Activated CD8-positive, alpha-beta memory T cell treated with anti-CD3 and anti-CD28 coated beads for 1 hour (primary cell): ENCODE measurements at places on chromosomes 2 and 18.

GRCh38 chr18:43961722-43962121, 684.4 kb upstream of the SYT4 start:
- DNase-seq = no peak

- DNase-seq = no peak
These were observed 49.7 kb upstream of the ABCA12 start for GRCh38 chr2:215188078-215188477.

DNA sequence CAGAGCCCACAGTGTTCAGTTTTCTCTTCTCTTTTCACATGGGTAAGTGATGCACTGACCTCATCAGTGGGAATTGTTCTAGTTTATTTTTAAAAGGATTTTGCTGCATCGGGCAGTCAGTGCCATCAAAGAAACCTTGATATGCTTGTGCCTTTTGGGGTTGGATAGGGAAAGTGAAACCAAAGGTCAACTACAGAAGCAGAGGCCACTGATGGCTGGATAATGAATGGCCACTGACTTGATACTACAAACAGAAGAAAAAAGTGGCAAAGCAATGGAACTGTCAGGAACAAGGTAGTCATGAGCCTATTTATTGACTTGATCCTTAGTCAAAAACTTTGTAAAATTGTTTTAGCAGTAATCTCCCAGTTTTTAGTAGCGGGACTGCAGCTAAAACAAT, 636.3 kb upstream of the ZEB2 start:
- no peak for DNase-seq

GRCh38 chr2:42068571-42069178, 20.9 kb downstream of the PKDCC start:
- DNase-seq = no peak

DNA sequence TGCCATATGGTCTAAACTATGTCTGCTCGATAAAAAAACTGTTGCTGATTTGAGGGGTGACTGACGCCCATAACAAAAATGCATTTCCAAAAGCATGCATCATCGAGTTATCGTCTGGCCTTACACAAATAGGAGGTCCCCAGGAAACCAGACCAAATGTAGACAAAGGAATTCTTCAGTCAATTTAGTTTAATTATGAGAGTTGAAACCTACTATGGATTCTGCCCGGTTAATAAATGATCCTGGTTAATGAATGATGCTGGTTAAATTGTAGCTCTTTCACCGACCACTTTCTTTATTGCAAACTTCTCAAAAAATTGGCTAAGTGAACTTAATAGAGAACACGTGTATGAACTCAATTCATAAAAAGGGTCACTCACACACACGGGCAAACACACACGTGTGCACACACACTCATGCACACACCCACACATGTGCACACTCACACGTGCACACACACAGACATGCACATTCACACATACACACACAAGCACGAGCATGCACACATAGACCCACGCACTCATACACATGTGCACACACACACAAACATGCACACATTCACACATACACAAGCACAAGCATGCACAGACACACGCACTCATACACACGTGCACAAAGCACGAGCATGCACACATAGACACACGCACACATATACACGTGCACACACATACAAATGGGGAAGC, 59.0 kb upstream of the SALL3 start:
- DNase-seq = no peak

- DNase-seq = no peak
These were observed 3.0 kb upstream of the CPS1 start for GRCh38 chr2:210553373-210553772.

- no peak for DNase-seq
These were observed 676 bp downstream of the SH3BP4 start for GRCh38 chr2:234952270-234953115.

- no peak for DNase-seq
These were observed 28.7 kb upstream of the CABLES1 start for GRCh38 chr18:23106575-23106974.

- no peak for DNase-seq
These were observed 107.2 kb upstream of the SPRED2 start for GRCh38 chr2:65539633-65540032.

DNA sequence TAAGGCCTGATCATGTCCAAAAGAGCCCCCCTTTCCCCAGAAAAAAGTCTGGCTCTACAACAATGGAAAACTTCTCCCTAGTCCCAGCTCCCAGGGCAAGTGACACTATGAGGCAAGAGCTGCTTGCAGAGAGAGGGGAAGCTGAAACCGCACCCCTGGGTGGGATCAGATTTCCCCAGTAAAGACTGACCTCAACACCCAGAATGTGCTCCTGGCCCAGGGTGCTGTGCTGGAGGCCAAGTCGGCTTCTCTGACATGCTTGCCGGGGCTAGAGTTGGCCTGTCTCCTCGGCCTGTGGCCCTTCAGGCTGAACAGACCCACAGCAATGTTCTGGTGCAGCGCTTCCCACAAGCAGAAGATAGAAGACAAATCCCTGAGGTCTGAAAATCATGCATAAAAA, 18.4 kb upstream of the ST8SIA3 start:
- DNase-seq = no peak

DNA sequence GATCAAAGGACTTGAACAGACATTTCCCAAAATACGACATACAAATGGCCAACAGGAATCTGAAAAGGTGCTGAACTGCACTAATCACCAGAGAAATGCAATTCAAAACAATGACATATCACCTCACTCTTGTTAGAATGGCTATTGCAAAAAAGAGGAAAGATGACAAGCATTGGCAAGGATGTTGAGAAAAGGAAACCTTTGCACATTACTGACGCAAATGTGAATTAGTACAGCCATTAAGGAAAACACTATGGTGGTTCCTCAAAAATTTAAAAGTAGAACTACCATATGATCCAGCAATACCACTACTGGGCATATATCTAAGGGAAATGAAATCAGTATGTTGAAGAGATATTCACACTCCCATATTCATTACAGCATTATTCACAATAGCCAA, 57.7 kb upstream of the ASPRV1 start:
- no peak for DNase-seq

DNA sequence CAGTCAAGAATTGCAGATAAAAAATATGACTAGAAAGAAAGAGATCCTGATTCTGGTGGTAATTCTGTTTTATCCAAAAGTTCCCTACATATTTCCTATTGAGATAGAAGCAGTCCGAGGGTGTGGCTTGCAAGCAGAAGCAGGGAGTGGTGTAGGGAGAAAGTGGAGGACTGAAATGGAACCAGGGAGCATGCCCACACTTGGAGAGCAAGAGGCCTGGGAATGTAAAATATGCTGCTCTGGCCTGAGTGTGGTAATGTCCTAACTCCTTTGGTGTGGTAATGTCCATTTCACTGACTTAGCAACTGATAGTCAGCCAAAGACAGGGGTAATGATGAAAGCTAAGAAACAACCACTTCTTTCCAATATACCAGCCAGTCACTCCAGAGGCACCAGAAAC, 30.1 kb upstream of the FMNL2 start:
- no peak for DNase-seq

DNA sequence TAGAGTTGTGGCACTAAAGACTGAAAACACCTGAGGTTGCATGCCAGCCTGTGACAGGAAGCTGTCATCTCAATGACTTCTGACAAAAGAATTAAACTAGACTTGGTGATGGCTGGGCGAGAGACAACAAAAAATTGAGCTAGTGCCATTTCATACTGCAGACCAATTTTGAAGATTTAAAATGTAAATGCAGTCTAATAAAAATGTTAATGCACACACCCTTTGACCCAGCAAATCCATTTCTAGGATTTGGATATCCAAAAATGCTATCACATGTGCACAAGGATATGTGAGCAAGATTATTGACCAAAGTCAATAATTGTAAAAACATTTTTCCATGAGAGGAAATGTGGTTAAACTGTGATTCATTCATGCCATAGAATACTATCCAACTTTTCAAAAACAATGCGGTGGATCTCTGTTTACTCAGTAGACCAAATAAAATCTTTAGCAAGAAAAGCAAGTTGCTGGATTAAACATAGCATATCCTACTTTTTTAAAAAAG, 5.6 kb downstream of the FBXO36 start:
- no peak for DNase-seq

GRCh38 chr18:61847164-61847791, 45.5 kb downstream of the RNF152 start:
- no peak for DNase-seq

- no peak for DNase-seq
These were observed 50.6 kb upstream of the STPG4 start for GRCh38 chr2:47205576-47206141.

DNA sequence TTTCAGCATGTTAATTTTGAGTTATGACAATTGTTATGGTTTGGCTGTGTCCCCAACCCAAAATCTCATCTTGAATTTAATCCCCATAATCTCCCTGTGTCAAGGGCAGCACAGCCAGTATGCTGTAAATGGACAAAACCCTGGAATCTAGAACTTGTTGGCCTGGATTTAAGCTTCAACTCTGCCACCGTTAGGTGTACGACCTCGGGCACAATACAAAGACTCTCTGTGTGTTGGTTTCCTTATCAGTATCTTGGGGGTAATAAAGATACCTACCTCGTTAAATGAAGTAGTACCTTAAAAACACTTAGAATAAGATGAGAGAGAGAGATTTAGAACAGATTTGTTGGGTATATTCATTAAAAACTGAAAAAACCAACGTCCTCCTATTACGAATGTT, 106.5 kb downstream of the CDH19 start:
- no peak for DNase-seq

GRCh38 chr2:20641123-20641985, 9.5 kb downstream of the HS1BP3 start:
- DNase-seq = no peak

DNA sequence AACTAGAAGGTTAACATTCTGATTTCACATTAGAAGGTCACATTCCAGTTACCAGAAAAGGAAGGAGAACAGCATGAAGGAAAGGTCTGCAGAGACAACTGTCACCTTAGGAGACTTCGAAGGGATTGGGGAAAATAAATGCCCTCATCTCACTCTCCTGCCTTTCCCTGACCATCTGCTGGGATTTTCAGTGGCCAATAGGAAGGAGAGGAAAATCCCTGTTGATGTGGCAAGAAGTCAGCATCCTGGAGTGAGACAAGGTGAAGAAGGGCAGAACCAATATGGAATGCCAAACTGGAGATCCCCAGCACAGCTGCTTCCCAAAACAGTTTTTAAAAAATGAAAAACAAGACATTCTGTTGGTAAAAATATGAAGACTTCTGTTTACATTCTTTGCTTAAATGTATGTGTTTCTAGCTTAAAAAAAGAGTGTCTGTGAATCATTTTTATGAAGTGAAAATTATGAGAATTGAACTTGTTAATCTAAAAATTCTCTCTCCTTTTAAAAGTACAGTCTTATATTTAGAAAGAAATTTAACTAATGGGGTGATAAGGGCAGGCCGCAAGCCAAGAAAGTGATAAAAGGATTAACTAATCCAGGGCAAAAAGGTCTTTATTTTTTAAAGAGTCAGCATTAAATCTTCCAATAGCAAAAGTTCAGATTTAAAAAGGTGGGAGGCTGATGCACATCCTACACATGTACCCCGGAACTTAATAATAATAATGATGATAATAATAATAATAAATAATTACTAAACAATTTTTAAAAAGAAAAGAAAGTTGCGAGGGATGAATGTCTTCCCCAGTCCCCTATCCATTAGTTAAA, 160.6 kb upstream of the DOK6 start:
- no peak for DNase-seq

- no peak for DNase-seq
These were observed 348.8 kb upstream of the GULP1 start for GRCh38 chr2:187942876-187943275.

DNA sequence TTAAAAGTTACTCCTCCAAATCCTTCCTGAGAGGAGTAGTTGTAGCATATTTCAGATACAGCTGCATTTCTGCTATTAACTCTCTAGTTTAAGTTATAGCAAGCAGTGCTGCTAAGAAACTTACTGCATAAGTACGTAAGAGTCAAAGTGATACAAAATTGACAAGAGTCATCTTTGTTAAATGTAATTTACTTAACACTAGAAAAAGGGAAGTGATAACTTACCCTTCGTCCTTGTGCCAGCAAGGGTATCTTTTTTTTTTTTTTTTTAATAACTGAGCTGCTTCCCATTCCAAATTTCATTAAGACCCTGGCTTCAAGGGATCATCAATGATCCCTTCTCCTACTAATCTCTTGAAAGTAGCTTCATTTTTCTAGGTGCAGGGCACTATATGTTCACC, 493.0 kb downstream of the PLCL1 start:
- DNase-seq = no peak

- DNase-seq = no peak
These were observed 74.0 kb downstream of the TSHZ1 start for GRCh38 chr18:75284566-75284965.

- no peak for DNase-seq
These were observed 2.7 kb upstream of the FECH start for GRCh38 chr18:57589161-57589560.

DNA sequence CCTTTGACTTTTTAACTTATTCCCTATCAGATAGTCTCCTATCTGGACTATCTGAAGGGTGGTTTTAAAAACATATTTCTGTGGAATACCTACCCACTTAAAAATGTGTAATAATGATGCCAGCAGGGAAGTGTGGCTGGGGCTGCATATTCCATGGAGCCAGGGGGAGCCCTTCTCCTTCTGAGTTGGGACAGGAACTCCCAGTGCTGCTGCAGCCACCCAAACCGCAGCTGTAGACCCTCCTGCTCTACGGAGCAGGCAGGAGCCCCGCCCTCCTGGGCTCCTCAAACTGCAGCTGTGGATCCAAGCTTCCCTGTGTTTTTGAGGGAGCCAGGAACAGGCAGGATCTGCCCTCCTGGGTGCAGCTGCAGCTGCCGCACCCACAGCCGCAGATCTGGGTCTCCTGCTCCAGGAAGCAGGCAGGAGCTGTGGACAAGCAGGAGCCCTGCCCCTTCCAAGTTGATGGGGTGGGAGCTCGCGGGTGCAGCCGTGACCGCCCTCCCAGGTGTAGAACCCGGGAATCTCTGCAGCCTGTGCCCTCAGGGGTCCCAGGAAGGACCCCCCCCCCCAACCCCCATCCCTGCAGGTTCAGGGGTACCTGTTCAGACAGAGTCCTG, 57.8 kb downstream of the PDK1 start:
- DNase-seq = no peak

- no peak for DNase-seq
These were observed 26.9 kb upstream of the DARS1 start for GRCh38 chr2:136012315-136012714.

GRCh38 chr2:209988010-209988409, 14.4 kb upstream of the RPE start:
- no peak for DNase-seq
